Dermis microvascular lymphatic vessel endothelial cell (primary cell): ENCODE measurements at places on chromosomes 6 and 20. TPM values are rescaled to one million over a fixed set of nuclear protein-coding genes. Genes with fewer than 3 reads are reported as not detected.

The COQ3 gene
- total RNA-seq = 2.9 and 5.5 TPM in 2 replicates

- no peak for DNase-seq
These were observed 51.7 kb downstream of the SLC22A23 start for GRCh38 chr6:3405182-3405518.

DNA sequence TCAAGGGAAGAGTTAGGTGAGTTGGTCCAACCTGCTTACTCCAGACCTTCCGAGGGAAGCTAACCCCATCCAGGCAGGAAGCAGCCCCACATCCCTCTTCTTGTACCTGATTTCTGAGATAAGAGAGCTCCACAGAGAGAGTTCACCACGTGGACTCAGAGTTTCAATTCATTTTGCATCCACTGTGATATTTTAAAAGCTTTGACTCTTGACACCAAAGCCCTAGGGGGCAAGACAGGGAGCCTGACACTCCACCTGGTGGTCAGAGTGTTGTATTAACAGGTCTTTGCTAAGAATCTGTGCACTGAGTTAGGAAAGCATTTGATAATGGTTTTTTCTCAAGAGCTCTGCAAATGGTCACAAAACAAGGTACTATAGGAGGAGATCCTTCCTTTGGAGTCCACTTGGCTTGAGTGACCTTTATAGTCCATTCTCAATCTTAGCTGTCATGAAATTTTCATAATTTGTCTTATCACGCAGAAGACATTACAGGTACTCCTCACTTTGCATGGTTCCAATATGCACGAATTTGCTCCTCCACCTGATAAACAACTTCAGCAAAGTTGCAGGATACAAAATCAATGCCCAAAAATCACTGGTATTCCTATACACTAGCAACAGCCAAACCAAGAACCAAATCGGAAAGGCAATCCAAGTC is 56.2 kb upstream of the RIPOR2 start:
- DNase-seq = peak; percentile 23

DNA sequence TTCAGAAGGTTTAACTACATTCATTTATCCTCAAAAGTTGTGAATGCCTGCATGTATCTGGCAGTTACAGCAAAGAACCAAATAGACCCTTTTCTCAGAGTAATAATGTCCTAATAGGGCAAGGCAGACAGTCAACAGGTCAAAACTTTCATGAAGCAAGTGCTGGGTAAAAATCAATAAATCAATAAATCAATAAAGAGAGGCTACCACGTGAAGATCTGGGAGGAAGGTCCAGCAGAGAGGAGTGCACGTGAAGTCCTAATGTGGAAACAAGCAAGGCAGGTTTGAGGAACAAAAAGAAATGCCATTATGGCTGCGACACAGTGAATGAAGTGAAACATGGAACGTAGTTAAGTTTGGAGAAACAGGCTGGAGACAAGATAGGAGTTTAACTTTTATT is 36.3 kb upstream of the C6orf118 start:
- DNase-seq = no peak

The NNAT gene
- 0.13 and 0.26 TPM in 2 replicates for total RNA-seq

GRCh38 chr6:164665328-164665727 is 644.1 kb downstream of the C6orf118 start:
- no peak for DNase-seq

DNA sequence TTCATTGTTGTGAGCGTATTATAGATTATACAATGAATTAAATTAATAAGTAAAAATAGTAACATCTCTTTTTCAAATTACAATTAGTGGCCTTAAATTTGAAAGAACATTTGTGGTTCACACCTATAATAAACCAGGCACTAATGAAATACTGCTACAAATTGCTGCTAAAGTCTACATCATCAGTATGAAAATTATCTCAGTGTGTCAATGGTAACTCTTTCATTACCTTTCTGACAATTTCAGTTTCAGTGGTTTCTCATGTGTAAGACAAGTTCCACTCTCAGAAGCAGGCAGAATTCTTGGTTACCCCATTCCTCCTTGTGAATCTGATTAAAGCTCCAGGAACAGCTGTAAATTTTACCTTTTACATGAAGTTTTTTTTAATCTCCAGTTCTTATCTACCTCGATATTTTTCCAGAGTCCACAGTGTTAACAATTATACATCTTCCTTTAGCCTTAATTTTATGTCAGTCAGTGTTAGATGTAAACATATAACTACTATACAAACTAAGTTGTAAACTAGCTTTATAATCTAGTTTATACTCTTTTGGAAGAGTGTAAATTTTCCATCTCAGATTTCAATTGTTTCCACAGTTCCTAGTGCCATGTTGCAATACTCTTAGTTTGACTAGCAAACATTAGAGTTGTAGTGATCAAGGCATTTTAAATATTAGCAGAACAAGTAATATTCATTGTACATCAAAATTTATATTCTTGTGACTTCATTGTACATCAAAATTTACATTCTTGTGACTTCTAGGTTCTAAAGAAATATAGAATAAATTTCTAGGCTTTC is 1038.4 kb downstream of the EPHA7 start:
- no peak for DNase-seq

The ZKSCAN4 gene
- total RNA-seq = 3.0 and 4.3 TPM in 2 replicates

DNA sequence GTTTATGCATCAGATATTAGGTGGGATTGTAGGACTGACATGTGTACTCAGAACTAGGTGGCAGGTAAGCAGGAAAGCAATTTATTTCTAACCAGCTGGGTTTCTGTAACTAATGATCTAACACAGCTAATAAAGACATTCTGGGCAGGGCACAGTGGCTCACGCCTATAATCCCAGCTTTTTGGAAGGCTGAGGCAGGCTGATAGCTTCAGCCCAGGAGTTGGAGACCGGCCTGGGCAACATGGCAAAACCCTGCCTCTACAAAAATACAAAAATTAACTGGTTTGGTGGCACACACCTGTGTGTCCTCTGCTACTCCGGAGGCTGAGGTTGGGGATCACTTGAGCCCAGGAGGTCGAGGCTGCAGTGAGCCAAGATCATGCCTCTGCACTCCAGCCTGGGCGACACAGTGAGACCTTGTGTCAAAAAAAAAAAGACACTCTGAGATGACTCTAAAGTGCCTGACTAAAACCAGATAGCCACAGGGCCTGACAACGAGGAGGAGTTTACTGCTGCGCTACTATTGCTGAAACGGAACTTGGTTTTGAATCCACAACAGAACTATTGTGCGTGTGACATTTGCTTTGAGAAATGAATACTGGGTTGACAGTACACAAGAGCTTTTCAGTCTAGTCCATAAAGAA is 29.2 kb upstream of the CEP85L start:
- DNase-seq = no peak

DNA sequence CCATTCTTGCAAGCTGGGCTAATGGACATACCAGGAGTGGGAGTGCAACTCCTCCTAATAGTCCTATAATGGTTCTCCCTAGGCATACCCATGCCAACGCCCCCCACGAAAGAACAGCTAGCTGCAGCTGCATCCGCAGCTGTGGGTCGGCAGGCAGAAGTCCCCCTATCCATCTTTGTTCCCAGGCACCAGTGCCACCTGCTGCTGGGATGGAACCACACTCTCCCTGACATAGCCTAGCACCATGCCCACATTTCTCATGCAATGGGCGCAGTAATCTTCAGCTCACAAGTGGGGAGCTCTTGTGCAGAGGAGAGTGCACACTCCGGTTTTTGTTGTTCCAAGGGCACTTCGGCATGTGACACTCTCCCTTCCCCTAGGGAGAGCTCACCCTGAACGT is 567.8 kb downstream of the GRIK2 start:
- DNase-seq = no peak

The SNX5 gene
- total RNA-seq = 62.8 and 72.5 TPM in 2 replicates

DNA sequence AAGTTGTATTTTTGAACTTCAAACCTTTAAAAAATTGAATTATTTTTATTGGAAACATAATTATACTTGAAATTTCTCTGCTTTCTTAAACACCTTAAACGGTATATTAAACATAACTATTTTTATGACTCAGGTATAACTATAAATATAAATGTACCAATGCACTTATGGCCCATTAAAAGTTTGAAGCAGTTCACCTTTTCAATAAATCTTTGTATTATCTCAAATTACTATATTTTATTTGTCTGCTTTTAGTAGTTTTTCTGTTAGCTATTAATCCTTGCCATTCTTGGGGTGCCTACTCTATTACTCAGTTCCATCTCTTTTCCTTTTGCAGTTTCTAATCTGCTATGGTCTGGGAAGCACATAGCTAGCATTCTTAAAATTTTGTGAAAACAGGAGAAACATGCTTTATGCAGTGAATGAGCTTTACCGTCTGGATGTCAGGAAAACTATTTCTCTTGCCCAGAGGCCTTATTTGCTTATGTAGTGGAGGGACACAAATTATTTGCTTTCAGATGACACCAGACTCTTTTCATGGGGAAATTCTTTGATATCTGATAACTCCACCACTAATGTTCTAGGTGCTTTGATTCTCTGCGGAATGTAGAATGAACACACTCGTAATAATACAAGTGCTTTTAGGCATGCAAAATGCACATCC is 378.9 kb upstream of the CITED2 start:
- no peak for DNase-seq

DNA sequence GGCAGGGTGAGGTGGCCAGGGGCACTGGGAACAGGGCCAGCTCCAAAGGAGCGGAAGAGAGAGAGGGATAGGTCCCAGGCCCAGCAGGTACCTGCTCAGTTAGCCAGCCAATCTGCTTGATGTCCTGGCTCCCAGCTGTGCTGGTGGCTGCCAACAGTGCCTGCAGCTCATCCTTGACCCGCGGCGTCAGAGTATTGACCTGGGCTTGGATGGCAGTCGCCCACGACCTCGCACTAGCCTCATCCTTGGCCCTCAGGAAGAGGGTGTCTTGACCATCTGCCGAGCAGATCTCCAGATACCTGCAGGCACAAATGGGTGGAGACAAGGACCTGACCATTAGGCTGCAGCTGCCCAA is 11.1 kb upstream of the CDK5RAP1 start:
- DNase-seq = no peak

The NFKBIL1 gene
- total RNA-seq = 19.8 and 24.7 TPM in 2 replicates

- no peak for DNase-seq
These were observed 182.4 kb upstream of the TSHZ2 start for GRCh38 chr20:52789716-52790115.

- no peak for DNase-seq
These were observed 71.5 kb upstream of the PLN start for GRCh38 chr6:118476551-118476950.

GRCh38 chr6:116963972-116964371 is 86.9 kb downstream of the RFX6 start:
- DNase-seq = no peak

DNA sequence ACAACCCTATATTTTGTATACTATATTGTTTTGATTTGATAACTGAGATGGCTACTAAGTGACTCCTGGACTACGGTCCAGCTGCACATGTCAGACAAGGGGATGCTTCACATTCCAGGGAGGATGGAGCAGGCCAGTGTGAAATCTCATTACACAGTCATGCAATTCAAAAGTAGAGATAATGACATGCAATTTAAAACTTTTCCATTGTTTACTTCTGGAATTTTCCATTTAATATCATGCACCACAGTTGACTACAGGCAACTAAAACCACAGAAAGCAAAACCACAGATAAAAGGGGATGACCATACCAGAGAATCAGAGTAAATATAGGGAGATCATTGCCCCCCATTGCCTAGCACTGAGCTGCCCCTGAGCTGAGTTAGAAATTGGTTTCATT is 366.4 kb downstream of the BTBD9 start:
- no peak for DNase-seq

DNA sequence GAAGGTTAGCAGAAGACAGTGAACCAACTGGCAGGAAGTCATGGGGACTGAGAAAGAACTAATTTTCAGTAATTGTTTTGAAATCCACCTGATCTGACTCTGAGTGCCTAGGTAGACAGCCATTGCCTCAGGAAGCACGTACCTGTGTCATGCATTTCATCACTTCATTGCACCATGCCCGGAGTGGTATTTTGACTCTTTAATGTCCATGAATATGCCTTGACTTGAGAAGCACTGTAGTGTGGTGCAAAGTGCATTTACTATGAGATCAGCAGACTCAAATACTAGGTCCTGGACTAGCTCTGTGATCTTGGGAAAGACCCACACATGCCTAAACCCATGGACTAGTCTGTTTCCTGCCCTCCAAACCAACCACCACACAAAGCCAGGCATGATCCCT is 370.9 kb upstream of the MARCKS start:
- no peak for DNase-seq

The REM1 gene
- under 0.01 TPM in 1 of 2 replicates, not detected in the other for total RNA-seq

- no peak for DNase-seq
These were observed 72.1 kb downstream of the MAP3K5 start for GRCh38 chr6:136720045-136720770.

DNA sequence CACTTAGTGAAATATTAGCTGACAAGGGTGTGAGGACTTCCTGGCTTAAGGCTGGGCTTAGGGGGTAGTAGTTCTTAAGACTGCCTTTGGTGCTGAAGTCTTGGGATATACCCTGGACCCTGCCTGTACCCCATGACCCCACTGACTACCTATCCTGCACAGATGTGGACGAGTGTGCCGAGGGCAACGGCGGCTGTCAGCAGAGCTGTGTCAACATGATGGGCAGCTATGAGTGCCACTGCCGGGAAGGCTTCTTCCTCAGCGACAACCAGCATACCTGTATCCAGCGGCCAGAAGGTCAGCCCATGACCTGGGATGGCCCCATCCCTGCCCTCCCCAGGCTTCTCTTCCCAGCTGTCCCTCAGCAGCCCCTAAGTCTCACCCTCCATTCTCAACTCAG is 17.8 kb downstream of the SCUBE3 start:
- no peak for DNase-seq

The RGL2 gene
- 33.2 and 65.0 TPM in 2 replicates for total RNA-seq

The PRDM13 gene
- total RNA-seq = not detected in 2 replicates

- DNase-seq = no peak
These were observed 73.9 kb downstream of the TCP11 start for GRCh38 chr6:35067234-35067633.

- peak; percentile 38 for DNase-seq
These were observed 4.2 kb upstream of the ZDHHC14 start for GRCh38 chr6:157376706-157377230.

DNA sequence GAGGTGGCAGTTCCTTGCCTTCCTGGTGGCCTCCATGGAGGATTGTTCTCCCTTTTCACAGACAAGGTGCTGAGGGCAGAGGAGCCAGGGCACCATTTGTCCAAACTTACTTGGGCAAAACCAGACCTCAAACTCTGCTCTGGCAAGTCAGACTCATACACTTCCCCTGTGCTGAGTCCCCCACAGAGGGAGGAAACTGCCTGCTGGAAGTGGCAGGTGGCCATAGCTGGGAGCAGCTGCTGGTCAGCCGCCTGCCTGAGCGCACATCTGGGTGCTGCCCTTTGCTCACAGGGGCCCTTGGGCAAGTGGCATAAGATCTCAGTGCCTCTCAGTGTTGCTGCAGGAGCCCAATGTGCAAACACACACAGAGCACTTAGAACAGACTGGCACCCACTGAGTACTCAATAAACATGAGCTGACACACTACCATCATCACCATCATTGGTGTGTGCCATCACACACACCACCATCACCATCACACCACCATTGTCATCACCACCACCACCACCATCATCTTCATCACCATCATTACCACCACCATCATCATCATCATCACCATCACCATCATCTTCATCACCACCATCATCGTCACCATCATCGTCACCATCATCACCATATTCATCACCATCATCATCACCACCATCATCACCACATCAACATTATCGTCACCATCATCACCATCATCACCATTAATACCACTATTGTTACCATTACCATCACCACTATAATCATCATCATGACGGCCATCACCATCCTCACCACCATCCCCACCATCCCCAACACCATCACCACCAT is 17.6 kb downstream of the NOL4L start:
- DNase-seq = no peak

- no peak for DNase-seq
These were observed 55.2 kb upstream of the RREB1 start for GRCh38 chr6:7052443-7053011.
